ENCODE measurements at places on chromosomes 1 and 21.

DNA sequence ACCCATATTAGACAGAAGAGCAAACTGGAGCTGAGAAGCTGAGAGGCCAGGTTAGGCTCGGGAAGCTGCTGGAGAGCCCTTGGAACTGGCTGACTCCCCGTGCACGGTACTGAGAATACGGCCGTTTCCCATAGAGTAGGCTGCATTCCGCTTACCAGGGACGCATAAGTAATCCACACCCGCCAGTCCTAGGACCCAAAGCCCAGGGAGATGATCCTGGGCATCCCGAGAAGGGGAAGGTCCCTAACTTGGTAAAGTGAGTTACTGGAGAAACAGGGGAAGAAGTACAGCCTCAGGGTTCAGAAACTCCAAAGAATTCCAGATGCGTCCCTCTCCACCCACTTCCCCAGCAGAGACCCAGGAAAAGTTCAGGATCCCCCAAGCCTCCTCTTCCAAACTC is 1.3 kb downstream of the LRRC38 start:
- no peak for DNase-seq

DNA sequence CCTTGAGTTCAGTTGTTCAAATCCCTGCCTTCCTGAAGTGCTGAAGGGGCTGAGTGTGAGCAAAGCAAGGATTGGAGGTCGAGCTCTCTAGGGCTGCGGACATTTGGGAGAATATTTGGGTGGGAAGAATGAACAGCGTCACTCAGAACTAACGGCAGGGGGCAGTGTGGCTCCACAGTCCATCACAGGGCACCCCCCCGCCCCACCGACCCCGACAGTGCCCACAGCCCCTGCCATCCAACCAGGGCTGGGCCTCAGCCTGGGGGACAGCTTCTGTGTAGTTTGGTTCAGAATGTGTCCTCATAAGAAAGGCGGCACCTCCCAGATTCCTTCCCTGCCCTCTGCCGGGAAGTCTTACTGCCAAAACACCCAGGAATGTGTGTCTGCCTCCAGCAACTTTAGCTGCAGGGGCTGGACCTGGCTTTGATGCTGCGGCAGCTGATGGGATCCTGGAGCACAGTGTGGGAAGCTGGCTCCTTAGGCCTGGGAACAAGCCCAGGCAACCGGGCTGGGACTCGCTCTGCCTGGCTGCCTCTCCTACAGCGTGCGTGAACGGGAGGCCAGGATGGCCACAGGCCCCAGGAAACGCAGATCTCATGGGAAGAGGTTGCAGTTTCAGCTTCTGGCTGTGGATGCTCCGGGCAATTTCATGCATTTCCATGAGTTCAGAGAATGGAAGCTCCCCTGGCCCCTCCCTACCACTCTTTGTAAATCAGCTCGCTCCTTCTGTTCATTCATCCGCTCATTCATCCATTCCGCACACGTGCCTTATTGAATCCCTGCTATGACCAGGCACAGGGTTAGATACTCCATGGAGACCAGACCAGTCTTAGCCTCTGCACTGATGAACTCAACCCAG is 104.9 kb upstream of the TMPRSS2 start:
- no peak for DNase-seq

GRCh38 chr1:10900691-10901090 is 104.2 kb upstream of the CASZ1 start:
- no peak for DNase-seq

DNA sequence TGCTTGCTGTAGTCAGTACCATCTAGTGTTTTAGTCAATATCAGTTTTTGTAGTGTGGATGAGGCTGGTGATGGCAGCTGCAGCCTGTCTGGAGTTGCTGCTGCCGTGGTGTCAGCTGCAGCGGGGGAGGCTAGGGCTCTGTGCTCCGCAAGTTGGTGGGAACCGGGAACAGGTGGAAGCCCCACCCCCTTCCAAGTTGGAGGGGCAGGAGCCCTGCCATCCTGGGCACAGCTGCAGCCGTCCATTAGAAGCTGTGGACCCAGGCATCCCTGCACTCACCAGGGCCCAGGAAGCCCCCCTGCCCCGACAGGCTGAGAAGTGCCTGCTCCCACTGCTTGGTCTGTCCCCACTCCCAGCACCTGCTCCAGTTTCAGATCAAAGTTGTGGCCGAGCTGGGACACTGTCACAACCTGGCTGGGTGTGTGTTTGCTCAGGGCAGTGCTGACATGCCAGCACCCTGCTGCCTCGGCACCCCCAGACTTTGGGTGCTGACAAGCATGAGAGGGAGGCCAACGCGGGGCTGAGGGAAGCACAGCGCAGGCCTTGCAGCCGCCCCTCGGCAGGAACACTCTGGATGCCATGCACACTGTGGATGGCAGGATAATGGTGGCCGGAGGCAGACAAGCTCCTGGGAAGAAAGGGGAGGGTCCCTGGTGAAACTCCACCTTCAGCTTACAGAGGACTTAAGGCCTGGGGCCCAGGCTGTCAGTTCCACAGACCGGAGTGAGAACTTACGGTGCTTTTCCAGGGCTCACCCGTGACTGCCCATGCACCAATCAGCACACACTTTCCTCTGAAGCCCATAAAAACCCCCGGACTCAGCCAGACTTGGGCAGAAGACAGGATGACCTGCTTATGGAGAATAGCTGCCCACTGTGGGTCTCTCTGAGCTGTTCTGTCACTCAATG is 86.9 kb downstream of the ADARB1 start:
- DNase-seq: no peak

- no peak for DNase-seq
Measured at GRCh38 chr1:230618537-230618936, 23.7 kb upstream of the COG2 start.

Data from activated CD4-positive, alpha-beta T cell treated with anti-CD3 and anti-CD28 coated beads for 24 hours (primary cell).